Stimulated activated CD4-positive, alpha-beta T cell treated with anti-CD3 and anti-CD28 coated beads, Interleukin-2, amount 100 ng/mL, for 24 hours (primary cell): ENCODE measurements at places on chromosomes 3 and 15.
A peak's percentile ranks its signal among the peaks of the same experiment; 100 is the strongest.

DNA sequence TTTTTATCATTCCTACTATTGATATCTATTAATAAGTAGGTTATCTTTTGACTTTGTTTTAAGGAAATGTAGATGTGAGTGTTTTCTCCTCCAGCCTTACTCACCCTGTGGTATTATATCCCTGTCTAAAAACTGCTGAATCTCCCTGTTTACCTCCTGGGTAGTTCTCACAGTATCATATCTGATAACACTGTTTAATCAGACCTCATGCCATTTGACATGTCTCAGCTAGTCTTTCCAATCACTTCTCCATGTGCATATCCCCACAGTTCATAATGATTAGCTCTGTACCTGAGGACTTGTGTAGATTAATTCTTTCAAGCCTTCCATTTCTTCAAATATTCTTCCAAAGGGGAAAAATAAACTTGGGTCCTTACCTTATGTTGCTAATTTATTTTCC is 30.7 kb downstream of the DUOX2 start:
- no peak for DNase-seq

DNA sequence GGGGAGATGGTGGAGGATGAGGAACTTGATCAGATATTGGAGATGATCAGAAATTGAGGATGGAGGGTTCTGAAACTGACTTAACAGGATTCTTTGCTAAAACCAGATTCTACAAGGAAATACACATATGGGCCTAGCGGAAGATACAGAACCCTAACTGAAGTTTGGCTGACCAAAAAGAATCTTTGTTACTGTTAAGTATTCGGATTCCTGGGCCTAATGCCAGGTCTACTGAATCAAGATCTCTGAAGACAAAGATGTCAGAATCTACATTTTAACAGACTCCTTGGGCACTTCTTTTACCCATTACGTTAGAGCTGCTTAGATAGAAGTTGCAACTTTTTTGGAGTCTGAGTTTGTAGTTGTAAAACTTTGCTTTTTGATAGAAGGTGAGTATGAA is 137.7 kb downstream of the FNDC3B start:
- DNase-seq, result no peak

DNA sequence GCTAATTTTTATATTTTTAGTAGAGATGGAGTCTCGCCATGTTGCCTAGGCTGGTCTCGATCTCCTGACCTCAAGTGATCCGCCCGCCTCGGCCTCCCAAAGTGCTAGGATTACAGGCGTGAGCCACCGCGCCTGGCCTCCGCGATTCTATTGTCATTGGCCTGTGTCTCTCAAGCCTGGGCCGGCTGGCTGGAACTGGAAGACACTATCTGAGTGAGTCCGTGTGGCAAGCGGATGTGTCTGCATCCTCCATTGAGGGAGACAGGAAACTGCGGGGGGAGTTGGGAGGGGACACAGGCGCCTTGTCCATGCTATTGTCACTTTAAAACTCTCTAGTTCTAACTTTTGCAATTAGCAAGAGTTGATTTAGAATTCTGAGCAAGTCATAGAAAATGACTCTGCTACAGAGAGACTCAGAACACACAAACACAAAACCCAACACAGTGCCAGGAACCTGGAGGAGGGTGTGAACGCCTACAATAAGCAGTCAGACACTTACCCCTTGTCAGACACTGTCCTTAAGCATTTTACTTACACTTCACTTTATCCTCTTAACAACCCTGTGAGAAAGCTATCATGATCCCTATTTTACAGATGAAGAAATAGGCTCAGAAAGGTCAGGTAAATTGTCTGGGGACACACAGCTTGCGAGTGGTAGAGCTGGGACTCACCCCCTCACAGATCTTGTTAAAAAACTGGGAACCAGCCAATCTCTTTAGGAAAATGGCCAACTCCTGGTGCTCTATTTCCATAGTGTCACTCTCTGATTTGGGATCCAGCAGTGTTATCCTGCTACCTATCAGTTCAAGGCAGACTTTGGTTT is 38.7 kb downstream of the ANP32A start:
- no peak for DNase-seq

DNA sequence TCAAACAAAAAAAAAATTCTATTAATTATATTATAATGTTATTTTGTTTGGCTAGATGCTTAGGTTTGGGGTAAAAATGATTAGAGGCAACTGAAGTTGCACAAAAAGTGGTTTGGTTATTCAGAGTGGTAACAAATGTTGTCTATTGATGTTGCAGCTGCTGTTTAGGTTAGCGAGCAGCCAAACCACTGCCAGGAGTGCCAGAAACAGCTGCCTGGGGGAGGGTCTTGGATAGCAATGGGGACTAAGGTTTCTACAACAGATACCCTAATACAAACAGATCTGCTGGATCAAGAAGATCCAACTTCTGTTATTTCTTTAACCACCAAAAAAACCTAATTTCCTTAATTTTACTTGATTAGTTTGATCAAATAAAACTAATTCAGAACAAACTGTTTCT is 26.6 kb downstream of the BTLA start:
- no peak for DNase-seq

GRCh38 chr15:41943543-41944312 is 28.6 kb downstream of the EHD4 start:
- DNase-seq, result no peak

DNA sequence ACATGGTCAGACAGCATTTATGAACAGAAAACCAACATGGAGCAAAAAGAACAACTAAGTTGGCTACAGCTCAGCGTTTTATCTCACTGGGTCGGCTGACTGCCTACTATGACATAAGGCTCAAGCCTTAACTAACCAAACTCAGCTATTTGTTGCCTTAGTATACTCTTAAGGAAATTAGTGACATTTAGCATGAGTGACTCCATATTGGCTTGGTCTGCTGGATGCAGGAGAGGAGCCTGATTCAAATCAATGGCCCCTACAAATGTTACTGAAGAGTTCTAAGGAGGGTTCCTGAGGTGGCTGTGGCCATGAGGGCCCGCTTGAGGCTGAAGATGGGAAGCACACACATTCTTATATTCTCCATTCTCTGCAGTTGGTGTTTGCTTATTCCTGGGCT is 20.1 kb upstream of the ALDH1L1 start:
- DNase-seq, result no peak

- no peak for DNase-seq
These were observed 10.5 kb upstream of the ILDR1 start for GRCh38 chr3:122032531-122032930.

- DNase-seq, result no peak
These were observed 328.2 kb downstream of the TIGIT start for GRCh38 chr3:114622001-114622400.

DNA sequence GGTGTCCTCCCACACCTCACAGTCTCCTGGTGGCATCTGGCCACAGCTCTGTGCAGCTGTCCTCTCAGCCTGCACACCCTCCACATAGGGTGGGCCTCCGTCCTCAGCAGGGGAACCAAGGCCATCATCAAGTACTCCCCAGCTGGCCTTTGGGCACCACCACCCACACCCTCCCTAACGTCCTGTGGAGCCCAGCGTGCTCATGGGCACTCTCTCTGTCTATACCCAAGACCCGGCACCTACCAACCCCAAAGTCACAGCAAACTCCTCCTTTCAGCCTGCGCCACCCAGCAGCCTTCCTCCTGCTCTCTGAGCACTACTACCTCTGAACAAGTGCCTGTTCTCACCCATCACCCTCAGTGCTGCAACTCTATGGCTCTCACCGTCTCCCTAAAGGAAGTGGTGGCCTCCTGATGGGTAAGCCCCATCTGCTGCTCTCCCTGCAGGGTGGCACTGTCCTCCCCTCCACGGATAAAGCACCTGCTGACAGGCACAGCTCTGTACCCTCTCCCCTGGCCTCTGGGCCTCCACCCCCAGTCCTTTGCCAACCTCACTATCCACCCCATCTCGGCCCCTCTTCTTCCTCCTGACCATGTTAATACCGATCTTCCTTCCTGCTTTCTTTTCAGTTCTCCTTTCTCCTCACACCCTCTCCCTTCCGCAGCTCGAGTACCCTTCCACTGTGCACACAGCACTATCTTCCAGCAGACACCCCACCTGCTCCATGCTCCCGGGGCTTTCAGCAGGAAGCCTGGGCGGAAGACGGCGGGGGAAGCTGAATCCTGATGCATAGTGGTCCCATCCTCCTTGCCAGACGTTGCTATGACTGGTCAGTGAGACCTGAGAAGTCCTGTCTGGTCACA is 31.5 kb downstream of the SLC41A3 start:
- no peak for DNase-seq

DNA sequence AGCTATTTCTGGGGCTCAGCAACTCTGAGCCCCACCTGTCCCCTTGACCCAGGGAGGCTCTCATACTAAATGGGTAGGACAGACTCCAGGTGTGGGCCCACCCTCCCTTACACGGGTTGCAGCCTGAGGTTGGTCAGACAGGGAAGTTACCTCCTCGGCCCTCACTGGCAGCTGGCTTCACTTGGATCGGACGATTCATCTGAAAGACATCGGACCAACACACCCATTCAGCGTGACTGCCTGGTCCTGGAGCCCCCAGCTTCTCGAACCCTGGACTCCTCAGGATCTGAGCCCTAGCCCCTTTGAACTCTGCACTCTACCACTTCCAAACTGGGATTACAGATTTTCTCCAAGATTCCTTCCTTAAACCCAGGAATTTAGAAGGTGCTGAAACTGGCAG is 15.4 kb downstream of the CELF6 start:
- no peak for DNase-seq

GRCh38 chr3:74921676-74922075 is 307.2 kb upstream of the CNTN3 start:
- no peak for DNase-seq

GRCh38 chr3:162799910-162800309 is 1303.3 kb downstream of the OTOL1 start:
- no peak for DNase-seq

DNA sequence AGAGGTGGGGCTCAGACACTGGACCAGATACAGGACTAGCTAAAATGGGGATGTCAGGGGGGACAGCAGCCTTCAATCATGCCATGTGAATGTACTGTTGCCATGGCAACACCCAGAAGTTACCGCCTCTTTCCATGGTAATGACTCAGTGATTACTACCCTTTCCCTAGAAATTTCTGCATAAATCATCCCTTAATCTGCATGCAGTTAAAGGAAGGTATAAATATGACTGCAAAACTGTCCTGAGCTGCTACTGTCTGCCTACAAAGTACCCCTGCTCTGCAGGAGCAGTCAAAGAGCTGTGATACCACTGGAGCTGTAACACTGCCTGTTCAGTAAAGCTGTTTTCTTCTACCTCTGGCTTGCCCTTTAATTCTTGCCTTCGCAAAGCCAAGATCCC is 168.2 kb downstream of the PEAK1 start:
- peak; percentile 17 for DNase-seq
